NCI-H2081 treated with DMSO at 0.1 percent for 48 hours (cell line): ENCODE measurements at places on chromosomes 5 and 9.
A peak's percentile ranks its signal among the peaks of the same experiment; 100 is the strongest.

DNA sequence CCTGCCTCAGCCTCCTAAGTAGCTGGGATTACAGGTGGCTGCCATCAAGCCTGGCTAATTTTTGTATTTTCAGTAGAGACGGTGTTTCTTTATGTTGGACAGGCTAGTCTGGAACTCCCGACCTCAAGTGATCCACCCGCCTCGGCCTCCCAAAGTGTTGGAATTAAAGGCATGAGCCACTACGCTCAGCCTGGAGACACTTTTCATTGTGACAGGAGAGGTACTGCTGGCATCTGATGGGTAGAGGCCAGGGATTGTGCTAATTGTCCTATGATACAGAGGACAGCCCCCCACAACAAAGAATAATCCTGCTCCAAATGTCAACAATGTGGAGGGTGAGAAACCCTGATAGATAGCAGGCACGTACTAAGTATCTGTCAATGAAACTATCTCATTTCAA is 91.3 kb upstream of the SLC25A48 start:
- no peak for DNase-seq

DNA sequence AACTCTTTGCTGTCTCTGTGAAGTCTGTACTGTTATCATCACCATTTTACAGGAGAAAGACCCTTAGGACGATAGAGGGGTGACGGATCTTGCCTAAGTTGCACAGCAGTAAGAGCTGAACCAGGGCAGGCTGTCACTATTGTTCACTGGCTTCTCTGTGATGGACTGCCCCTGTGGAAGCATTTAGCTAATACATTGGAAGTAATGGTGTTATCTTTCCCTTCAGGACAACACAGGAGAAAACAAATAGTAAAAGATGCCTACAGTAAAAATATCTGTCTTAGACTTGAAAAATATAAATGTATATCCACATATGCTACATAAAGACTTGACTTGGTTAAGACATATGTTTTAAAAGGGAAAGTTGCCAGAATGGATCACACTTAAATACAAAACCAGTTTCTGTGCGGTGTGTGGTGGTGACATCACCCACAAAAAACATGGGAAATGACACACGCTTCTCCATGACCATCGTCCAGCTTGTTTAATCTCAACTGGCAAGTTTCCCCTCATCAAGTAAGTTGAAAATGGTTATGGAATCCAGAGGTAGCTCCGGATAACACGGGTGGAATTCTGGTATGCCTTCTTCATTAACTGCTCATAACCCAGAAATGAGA is 351.8 kb downstream of the EBF1 start:
- DNase-seq: no peak

GRCh38 chr9:135036861-135037465 is 50.5 kb upstream of the OLFM1 start:
- DNase-seq: no peak

- no peak for DNase-seq
Observed at GRCh38 chr5:89105171-89105695, 222.2 kb upstream of the MEF2C start.

GRCh38 chr9:68702493-68702892 is 2.5 kb upstream of the PIP5K1B start:
- DNase-seq: no peak

- peak; percentile 46 for DNase-seq
Observed at GRCh38 chr9:75664597-75664996, 225.9 kb upstream of the PCSK5 start.

- no peak for DNase-seq
Observed at GRCh38 chr5:38569180-38569579, 12.7 kb upstream of the LIFR start.

- DNase-seq: no peak
Observed at GRCh38 chr5:125970631-125971307, 452.4 kb upstream of the GRAMD2B start.

DNA sequence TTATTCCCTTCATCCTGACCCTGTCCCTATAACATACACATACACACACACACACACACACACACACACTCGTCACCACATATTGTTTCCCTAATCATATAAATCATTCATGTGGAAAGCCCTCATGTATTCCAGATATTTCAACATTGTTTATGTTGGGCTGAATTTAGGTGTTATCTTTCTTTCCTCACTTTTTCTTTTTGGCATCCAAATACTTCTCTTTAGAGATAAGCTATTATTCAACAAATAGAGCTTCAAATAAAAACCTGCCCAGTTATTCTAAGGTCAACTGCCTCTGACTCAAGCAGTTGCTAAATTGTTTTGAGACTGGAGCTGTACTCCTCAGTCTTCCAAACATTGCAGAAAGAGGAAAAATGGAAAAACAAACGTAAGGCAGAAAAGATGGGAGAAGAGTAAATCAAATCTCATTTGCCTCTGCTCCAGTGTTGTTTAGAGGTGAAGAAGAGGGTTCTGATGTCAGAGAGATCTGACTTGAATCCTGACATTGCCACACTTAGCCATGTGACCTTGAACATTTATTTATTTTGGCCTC is 215.7 kb downstream of the GAS1 start:
- DNase-seq: no peak

- no peak for DNase-seq
Observed at GRCh38 chr5:150503386-150503785, 4.5 kb upstream of the NDST1 start.

DNA sequence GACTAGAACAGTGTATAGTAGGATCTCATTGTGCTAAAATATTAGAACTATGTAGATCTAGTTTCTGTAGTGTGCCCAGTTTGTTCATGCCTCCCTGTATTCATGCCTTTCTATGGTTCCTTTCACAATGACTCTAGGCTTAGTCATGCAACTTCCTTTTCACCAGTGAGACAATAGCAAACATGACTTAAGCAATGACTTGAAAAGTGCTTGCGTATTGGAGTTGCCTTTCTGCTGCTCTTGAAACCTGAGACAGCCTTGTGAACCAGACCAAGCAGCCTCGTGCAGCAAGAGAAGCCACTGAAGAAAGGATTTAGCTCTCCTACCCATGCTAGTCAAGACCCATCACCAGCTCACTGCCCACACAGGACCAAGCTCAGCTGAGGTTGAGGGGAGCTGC is 294.5 kb upstream of the TAS2R1 start:
- no peak for DNase-seq

- DNase-seq: no peak
Observed at GRCh38 chr5:9042241-9042640, 503.6 kb downstream of the SEMA5A start.

GRCh38 chr5:77563475-77563874 is 71.4 kb upstream of the WDR41 start:
- no peak for DNase-seq
